CD4-positive, alpha-beta T cell treated with Interleukin-17A for 4 hours (primary cell): ENCODE measurements at places on chromosomes 5 and 9.

DNA sequence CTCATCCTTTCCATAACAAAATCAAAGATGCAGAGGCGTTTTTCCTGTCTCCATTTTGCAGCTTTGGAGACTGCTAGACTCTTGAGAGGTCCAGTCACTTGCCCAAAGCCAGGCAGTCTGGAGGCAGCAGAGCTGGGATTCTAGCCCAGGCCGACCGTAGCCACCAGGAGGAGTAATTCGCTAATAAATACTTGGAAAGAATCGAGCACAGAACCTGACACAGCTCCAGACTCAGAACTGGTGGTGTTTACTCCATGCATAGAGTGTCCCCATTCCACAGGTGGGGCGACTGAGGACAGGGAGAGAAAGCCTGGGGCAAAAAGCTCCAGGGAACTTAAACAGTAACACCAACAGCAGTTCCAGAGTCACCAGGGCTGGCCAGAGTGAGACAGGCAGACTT is 10.7 kb upstream of the CERCAM start:
- DNase-seq, result no peak

DNA sequence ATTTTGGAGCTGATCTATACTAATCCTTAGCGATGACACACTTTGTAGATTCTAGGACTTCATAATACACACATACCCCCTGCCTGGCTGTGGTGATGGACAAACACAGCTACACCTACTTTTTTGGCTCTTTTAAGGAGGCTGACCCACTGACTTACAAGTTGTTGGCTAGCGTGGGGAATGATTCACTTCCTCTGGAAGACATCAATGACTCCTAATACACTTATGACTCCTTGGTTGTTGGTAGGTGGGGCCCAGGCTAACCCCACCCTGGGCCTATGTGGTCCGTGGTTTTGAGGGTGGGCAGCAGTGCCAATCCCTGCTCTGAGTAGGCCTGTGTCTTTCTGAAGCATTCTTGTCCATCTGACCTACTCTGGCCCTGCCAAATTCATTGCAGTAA is 144.4 kb downstream of the SLC12A2 start:
- no peak for DNase-seq

- no peak for DNase-seq
These were observed 50.3 kb downstream of the MAN2A1 start for GRCh38 chr5:109739741-109740728.

DNA sequence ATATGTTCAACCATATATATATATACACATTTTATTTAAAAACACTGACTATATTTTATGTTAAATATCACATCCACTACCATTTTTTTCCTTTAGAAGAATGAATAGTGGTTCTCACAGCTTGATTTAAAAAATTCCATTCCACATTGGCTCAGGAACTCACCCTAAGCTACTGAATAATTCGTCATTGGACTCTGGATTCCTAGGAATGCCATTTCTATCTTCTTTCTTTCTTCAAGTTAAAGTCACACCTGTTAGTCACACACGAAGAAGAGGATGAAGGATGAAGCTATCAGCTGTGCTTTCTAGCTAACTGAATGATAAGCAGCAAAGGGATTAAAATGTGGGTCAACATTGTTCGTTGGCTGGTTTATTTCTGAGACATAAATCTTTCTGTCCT is 7.9 kb downstream of the ELOVL7 start:
- DNase-seq, result no peak

DNA sequence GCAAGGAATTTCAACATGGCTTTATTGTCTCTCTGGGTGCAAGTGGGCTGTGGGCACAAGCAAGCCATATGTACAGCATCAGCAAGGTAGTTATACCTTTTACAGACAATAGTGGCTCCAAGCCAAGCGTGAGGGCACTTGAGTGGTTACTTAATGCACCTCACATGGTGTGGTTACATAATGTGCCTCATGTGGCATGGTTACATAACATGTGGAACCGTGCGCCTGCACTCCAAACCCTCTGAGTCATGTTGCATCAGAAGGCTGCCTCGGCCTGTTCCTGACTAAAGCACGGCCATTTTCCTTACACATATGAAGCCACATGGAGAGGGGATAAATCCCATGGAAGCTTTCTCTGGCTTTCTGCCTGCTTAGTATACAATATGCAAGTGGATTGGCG is 150.9 kb downstream of the OSTF1 start:
- DNase-seq, result no peak

DNA sequence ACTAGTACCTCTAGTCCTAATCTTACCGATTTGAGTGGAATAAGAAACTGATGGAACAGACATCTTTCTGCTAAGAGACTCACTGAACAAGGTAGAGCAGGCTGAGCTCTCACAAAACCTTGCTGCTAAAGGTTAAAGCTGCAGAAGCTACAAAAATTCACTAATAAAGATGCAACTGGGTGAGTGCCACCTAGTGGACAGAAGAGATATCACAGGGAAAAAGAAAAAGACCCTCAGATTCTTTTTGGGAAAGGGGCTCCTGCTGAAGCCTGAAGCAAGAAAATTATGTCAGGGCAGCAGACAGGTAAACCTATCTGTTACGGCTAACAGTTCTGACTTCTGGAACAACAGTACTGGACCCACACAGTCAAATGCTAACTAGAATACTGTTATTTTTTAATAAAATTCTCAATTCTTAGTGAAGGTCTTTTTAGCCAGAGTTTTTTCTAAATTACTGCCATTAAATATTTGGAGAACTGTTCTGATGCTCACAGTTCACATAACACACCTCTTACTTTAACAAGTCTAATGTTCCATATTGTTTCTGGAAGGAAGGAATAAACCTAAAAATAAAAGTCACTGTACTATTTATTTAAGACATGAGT is 51.2 kb downstream of the DIAPH1 start:
- no peak for DNase-seq

DNA sequence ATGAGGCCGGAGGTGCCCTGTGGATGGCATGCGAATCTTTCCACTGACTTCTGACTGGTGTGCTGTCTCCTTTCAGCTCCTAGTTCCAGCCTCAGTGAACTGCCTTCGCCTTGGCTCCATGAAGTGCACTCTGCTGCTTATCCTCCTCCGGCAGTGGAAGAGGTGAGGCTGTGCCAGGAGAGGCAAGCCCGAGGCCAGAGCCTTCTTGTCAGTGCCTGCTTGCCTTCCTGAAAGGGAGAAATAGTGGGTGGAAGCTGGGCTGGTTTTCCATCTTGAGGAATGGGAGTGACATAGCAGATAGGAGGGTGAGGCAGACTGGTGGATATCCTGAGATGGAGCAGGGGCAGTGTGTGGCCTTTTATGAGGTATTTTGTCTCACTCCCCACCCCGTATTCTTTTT is 29.7 kb downstream of the SH3GLB2 start:
- no peak for DNase-seq

DNA sequence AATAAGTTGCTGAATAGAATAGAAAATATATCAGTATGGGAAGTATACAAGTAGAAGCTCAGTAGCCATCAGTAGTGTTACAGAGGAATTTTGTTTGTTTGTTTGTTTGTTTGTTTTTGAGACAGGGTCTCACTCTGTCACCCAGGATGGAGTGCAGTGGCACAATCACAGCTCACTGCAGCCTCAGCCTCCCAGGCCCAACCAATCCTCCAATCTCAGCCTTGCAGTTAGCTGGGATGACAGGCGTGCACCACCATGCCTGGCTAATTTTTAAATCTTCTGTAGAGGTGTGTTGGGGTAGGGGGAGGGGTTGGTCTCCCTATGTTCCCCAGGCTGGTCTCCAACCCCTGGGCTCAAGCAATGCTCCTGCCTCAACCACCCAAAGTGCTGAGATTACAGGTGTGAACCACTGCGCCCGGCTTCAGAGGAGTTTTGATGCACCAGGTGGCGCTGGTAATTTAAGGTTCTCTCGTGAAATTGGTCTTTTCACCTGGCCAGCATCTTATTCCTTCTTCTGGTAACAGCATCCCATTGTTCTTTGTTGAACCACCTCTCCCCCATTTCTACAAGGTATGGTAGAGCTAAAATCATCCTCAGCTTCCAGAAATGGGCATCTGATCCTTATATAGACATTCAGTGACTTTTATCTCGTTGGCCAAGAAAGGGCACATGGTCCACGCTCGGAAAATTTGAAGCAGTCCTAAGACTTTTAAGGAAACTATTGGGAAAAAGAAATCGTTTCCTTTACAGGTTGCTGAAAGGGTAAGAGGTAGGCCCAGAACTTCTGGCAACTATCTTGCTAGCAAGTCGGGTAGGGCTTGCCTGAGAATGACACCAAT is 157.1 kb downstream of the ARRDC3 start:
- DNase-seq, result peak; percentile 79

- no peak for DNase-seq
These were observed 98.4 kb downstream of the MED27 start for GRCh38 chr9:131981116-131981776.

GRCh38 chr9:99962680-99963261 is 56.3 kb downstream of the STX17 start:
- DNase-seq, result no peak

- peak; percentile 29 for DNase-seq
These were observed 612 bp upstream of the ATG10 start for GRCh38 chr5:81971111-81971711.

- DNase-seq, result no peak
These were observed 16.2 kb downstream of the FAM169A start for GRCh38 chr5:74850030-74850429.

GRCh38 chr5:157690690-157691433 is 19.5 kb downstream of the C5orf52 start:
- no peak for DNase-seq

- DNase-seq, result peak; percentile 47
These were observed 84.5 kb downstream of the ACER2 start for GRCh38 chr9:19493174-19493811.
